ENCODE measurements at places on chromosomes 1 and 21. TPM values are rescaled to one million over a fixed set of nuclear protein-coding genes. Genes with fewer than 3 reads are reported as not detected.

The ANGPTL7 gene
- total RNA-seq = not detected

The RIMKLA gene
- total RNA-seq = 0.20 TPM

The KLHL20 gene
- 43.1 TPM for total RNA-seq

The CR1L gene
- not detected for total RNA-seq
